ENCODE measurements at places on chromosomes 7 and 10.

GRCh38 chr10:67282871-67283270, 357.0 kb downstream of the LRRTM3 start:
- no peak for DNase-seq

DNA sequence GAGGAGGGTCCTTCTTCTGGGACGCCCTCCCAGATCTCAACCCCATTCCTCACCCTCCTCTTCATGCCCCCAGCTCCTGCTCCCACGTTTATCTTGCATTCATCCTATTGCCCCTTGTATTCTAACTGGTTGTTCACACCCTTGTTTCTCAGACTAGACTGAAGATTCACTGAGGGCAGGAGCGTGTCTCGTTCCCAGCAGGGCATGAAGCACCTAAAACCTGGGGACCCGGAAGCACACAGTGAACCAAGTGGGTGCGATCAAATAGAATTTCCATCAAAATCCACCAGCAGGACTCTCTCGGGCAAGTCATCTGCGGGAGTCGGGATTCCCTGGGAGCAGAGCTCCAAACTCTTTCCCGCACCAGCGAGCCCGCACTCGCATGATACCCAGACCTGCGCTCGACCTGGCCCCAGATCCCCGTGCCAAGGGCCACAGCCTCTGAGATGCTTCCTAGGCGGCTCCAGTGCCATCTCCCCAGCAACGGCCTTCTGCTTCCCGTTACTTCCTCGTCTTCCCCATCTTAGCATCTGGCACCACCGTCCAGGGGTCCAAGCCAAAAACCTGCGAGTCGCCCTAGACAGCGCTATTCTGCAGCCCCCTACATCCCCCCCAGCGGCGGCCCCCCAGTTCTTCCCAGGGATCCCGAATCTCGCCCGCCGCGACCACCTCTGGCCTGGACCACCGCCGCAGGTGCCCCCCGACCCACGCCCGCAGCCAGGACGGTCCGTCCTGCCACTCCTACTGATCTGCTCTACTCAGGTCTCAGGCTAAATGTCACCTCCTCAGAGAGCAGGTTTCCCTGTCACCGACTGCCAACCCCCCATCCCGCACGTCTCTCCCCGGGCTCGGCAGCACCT, 6.1 kb upstream of the GBX1 start:
- no peak for DNase-seq

GRCh38 chr7:106655703-106656498, 5.1 kb downstream of the CCDC71L start:
- no peak for DNase-seq

- peak; percentile 41 for DNase-seq
These were observed 58.8 kb downstream of the CAV1 start for GRCh38 chr7:116583653-116584052.

DNA sequence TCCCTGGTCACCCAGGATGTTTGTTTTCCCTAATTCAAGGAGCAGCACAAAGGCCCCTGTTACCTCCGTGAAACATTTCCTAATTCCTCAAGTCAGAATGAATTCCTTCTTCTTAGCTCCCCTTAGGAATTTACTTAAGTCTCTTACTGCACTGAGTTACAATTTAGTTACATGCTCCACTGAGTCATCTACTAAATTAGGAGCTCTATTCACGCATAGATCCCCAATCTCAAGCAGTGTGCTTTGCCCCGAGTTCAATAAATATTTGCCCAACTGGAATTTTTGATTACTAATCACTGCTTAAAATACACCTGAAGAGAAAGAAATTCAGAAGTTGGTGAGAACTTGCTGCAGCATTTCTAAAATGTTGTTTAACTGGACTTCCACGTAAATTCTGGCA, 329.4 kb upstream of the MYO3A start:
- no peak for DNase-seq

DNA sequence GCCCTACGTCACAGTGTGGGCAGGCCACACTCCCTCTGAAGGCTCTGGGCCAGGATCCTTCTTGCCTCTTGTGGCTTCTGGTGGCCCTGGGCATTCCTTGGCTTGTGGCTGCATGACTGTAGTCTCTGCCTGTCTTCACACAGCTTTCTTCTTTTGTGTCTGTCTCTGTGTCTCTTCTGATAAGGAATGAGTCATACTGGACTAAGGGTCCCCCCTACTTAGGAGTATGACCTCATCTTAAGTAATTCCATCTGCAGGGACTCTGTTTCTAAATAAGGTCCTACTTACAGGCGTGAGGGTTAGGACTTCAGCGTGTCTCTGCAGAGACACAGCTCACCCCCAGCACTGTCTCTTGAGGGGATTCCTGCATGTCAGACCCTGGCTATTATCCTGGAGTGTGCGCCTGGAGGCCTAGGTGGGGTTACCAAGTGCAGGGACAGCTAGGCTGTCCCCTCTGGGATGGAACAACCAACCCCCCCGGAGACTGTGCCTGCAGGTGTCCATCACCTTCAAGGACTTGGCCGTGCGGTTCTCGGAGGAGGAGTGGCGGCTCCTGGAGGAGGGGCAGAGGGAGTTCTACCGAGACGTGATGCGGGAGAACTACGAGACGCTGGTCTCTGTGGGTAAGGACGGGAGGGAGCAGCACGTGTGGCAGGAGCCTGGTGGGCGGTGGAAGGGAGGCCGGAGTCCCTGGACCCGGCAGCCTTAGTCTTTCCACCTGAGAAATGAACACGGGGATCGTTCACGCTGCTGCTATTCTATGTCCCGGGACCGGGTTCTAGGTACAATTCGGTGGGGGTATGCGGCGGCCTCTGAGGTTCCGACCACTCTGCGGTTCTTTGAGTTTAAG, 54.1 kb downstream of the ZNF467 start:
- no peak for DNase-seq

DNA sequence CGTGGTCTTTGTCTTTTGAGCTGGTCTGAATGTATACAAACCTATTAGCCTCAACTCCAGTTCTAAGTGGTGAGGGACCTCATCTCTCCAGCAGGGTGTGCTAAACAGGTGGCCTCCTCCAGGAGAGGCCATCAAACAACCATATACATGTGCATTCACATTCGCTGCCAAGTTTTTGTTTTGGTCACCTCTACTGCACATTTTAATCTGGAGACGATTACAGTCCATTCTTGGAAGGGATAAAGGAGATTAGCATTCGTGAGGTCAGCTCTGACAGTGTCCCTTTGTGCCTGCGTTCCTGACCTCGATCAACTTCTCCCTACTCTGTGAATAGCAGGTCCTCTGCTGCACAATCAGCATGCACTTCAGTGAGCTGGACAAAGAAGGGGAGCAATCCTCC, 60.8 kb downstream of the RHOBTB1 start:
- no peak for DNase-seq

Data from activated CD4-positive, alpha-beta T cell treated with anti-CD3 and anti-CD28 coated beads for 48 hours (primary cell).